Uterus (tissue), 4 donors: ENCODE measurements at places on chromosomes 5 and 9. TPM values are rescaled to one million over a fixed set of nuclear protein-coding genes. Genes with fewer than 3 reads are reported as not detected.

GRCh38 chr5:179152144-179152895 lies 92.1 kb downstream of the ZNF354C start:
- DNase-seq = no peak

Gene SPOCK1
- total RNA-seq = 37.0 TPM

Gene PLPP7
- total RNA-seq = 45.3 TPM

Gene RASEF
- total RNA-seq = 0.59 TPM

GRCh38 chr9:109766351-109766750 lies 13.6 kb upstream of the PALM2AKAP2 start:
- no peak for DNase-seq

Gene FST
- 10.0 TPM for total RNA-seq

DNA sequence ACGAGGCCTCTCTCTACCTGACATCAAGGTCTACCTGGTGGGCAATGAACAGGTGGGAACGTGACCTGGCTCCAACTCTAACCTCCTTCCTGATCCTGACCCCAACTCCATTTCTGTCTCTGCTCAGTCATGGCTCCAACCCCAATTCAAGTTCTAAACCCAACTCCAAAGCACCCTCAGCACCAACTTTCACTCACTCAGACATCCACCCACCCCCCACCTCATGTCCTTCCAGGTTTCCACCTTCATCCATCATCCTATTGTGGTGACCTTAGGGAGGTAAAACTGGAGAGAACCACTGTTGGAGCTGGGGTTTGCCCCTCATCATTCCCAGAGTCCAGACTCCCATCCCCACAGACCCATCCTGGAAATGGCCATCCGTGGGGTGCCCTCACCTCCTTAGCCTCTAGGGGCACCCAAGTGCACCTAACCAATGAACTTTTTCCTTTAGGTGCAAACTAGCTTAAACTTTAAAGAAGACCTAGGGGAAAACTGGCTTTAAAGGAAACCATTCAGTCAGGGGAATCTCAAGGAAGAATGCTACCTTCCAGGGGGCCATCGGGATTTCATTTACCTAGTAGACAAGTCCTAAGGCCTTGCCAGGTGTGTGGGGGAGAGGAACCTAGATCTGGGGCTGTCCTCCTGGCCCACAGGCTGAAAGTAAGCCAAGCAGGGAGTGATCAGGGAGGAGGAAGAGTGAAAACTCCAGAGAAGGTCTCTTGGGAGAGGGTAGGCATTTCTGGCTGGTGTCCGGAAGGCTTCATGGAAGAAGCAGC lies 11.3 kb downstream of the RGS14 start:
- DNase-seq = no peak

DNA sequence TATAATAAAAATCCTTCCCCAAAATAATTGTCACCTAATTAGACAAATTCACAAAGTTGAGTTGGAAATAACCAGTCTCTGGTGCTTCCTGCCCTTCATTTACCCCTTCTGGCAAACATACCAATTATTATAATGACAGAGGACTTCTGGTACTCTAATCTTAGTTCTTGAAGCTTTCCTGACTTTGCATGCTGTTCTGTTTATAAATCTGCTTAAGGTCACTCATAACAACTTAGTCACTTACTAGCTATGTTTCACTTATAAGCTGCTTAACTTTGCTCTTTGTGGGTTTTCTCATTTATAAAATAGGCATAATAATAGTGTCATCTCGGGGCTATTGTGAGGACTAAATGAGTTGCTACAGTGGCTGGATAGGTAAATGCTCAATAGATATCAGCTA lies 446.5 kb downstream of the EFNA5 start:
- DNase-seq = no peak

Gene PLCXD3
- 0.55 TPM for total RNA-seq

Gene WDR31
- total RNA-seq = 3.6 TPM

Gene BASP1
- total RNA-seq = 26.5 TPM

- no peak for DNase-seq
Observed at GRCh38 chr9:136454026-136454796, 14.6 kb upstream of the INPP5E start.

DNA sequence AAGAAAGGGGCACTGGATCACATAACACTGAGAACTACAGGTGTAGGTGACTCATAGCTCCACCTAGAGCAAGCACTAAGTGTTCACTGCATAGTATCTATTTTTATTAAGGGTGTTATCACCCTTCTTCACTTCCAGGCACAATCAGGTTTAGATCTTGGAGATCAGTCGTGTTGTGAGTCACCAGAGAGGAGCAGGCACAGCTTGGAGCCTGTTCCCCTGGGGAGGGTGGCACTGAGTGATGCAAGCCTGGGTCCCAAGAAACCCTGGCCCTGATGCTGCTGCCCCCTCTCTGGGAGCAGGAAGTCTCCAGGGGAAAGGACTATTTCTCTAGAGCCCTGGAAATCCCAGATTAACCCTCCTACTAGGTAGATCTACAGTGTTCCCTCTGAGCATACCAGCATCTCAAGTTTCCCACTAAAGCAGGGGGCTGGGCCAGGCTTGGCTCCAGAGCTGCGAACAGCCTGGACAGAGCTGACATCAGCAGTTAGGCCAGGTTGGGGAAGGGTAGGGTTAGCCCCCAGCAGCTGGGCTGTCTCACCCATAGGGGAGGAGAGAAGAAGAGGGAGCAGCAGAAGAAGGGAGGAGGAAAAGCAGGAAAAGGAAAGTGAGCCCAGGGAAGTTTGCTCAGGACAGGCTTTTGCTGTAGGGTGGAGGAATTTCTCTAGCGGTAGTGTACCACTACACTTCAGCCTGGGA lies 28.1 kb upstream of the SPINK4 start:
- DNase-seq = no peak

DNA sequence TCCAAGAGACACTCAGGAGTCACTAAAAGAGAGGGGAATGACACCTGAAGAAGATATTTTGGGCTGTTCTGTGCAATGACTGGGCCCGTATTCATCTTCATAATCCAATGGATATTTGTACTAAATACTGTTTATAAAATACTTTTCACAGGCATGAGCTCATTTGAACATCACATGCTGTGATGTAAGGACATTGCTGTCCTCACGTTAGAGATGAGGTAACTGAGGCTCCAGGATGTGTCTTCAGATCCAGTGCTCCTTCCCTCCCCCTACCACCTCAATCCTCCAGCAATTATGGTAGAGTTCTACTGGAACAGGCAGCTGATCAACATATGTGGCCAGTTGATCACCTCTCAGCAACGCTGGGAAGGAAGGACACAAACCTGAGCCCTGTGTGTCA lies 139.4 kb upstream of the OSMR start:
- DNase-seq = no peak

GRCh38 chr5:142290577-142291299 lies 34.1 kb downstream of the SPRY4 start:
- no peak for DNase-seq

DNA sequence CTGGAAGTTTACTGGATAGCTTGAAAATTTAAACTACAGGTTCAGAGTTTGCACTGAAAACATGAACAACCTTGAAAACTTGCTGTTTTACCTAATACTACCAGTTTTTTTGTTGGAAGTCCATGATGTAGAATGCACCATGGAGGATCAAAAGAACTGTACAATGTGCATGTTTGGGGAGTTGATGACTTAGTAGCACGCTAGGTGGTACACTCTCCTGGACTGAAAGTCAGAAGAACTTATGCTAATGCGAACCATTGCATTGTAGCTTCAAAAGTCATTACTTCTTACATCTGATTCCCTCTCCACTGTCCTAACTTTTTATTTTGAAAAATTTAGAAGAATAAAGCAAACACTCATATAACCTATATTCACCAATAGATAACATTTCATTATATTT lies 211.0 kb downstream of the OSTF1 start:
- no peak for DNase-seq

GRCh38 chr5:121105921-121106320 lies 641.8 kb downstream of the PRR16 start:
- DNase-seq = no peak

Gene C9orf50
- 0.35 TPM for total RNA-seq

DNA sequence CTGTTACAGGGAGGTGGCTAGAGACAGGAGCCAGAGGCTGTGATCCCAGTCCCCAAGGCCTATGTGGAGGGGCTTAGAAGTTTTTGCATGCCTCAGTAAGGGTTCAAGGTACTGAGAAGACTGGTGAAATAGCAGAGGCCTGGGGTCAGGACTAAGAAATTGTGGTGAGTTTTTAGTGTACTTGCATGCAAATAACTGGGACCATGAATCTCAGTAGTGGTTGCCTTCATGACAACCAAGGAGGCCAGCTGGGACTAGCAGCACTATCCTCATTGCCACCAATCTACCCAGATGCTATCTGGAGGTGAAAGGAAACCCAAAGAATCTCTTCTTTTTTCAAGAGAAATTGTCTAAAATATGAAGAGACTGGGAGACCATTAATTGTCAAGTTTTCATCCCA lies 395.1 kb downstream of the CETN3 start:
- no peak for DNase-seq

DNA sequence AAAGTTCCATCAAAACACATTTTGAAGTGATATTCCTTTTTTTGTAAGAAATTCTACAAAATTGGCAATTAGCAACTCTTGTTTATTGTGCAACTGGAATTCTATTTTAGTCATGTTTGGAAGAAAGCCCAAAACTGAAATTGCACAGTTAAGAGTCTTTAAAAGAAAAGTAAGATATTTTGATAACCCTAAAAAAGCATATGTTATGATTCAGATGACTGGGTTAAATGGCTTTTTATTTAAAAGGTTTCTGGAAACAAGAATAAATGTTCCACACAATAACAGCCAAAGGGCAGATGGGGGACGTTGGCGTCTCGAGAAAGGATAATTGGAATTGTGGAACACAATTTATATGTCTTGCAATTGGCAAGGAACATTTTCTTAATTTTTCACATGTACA lies 275.2 kb downstream of the CDH9 start:
- DNase-seq = no peak

Gene PCDHGA1
- 0.62 TPM for total RNA-seq

Gene PCDHAC2
- total RNA-seq = 1.4 TPM

DNA sequence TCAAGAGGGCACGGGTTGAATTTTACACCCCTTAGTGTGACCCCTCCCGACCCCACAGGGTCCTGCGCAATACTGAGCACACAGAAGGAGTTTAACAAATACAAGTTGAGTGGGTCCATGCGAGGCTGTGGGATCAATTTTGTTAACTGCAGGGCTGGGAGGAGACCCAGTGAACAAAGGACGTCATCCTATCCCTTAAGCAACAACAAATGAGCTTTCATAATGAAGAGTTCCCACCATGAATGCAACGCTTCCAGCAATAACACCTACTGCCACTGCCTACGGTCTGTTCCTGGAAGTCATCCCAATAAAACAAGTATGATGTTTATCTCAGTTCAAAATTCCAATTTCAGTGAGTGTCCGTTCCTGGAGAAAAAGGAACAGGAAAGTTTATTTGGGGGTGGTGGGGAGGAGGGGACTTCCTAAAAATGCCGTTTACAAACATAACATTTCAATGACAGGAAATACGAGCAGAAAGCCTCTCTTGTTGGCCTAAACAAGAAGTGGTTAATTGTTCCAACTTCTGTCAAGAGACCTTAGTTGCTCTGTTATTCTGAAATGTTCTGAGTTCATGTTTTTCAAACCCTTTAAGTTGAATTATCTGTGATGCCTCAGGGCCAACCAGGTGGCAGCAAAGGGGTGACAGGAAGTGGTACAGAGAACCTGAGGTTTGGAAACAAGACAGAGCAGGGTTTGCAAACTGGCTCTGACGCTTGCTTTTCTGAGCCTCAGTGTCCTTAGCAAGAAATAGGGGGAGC lies 65.8 kb upstream of the PLPP6 start:
- DNase-seq = no peak

- DNase-seq = no peak
Observed at GRCh38 chr5:74098941-74099340, 472.9 kb downstream of the ARHGEF28 start.

GRCh38 chr5:132886064-132886823 lies 12.8 kb downstream of the LEAP2 start:
- DNase-seq = no peak

DNA sequence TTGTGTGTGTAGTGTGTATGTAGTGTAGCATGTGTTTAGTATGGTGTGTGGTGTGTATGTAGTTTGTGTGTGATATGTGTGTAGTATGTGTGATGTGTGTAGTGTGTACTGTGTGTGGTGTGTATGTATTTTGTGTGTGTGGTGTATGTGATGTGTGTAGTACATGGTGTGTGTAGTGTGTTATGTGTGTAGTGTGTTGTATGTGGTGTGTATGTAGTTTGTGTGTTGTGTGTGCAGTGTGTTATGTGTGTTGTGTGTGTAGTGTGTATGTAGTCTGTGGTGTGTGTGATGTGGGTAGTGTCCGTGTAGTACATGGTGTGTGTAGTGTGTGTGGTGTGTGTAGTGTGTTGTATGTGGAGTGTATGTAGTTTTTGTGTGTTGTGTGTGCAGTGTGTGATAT lies 40.0 kb downstream of the SYK start:
- no peak for DNase-seq
